MG63 (cell line): ENCODE measurements at places on chromosomes 12 and 14. TPM values are rescaled to one million over a fixed set of nuclear protein-coding genes. Genes with fewer than 3 reads are reported as not detected.

DNA sequence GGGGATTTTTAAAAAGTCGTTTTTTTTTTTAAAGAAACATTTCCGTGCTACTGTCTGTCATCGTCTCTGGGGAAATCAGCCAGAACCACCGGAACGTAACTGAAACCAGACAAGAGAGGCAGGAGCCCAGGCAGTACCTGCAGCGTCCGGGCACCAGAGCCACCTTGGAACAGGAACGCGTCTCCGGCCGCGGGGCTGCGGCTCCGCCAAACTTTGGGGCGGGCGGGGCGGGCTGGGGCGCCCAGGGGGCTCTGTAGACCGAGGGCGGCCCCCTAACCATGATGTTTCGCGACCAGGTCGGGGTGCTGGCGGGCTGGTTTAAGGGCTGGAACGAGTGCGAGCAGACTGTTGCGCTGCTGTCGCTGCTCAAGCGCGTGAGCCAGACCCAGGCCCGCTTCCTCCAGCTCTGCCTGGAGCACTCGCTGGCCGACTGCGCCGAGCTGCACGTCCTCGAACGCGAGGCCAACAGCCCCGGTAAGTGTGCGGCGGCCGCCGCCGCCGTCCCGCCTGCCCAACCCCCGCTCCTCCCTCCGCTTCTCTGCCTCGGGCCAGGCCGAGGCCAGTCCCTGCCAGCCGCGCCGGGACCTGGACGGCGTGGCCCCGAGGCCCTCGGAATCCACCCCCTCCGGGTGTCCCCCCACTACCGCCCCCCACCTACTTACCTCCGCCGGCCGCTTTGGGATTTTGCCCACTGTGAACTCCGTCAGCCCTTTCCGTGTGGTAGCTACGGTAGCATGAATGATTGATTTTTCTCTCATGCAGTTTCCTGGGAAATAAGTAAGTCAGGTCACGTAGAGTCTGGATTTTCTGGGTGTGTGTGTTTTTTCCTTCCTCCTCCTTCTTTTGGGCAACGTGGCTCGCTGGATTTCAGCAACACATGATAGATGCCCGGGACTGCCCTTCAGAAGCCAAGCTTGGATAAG, 972 bp downstream of the SAMD4A start:
- DNase-seq = peak; percentile 45

DNA sequence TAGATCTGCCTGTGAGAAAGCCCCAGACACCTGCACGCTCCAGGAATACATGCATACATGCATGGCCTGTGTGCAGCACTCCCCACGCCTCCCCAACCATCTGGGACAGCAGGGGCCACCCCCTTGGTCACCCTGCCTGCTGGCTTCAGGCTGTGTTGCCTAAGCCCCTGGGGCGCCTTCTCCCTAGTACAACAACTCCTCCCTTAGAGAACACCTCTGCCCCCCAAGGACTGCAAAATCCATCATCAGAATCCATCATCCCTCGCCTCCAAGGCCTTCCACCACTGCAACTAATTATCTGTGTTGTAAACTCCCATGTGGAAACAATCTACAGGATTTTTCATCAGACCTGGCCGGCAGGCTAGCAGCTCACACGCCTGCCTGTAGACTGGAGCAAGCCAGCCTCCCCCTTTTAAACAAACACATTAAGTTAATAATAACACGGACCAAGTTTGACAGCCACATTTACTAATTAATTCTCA, 36.8 kb downstream of the ZFP36L1 start:
- no peak for DNase-seq

DNA sequence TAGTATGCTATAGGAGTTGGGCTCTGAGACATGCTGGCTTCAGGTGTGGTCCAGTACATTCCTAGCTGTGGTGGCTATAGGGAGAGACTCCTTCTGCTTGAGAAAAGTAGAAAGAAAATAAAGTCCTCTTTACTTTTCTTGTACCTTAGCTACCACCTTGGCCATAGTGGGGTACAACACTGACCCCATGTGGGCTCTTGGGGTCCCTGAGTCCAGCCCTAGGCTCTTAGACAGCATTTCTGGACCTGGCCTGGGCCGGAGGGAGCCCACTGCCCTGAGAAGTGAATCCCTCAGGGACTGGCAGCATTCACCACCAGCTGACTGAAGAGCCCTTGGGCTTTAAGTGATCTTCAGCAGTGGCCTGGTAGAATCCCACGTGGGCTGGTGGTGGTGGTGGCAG, 143.1 kb downstream of the SYT10 start:
- DNase-seq = no peak

DNA sequence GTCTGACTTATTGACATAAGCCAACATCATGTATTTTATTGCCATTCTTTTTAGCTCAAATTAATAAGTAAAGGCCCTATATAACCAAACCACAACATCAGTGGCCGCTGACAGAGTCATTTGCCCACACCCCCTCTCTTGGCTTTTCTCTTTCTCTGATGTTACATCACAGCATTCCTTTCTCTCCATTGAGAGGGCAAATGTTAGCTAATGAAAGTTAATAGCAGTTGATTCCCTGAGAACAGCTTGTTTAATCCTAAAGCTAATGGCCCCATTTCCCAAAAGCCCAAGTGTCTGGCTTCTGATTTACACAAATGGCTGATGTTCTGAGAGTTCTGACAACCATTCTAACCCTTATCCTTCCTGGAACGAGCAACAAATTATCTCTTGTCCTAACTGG, 308.8 kb downstream of the SNAPC1 start:
- no peak for DNase-seq

Gene FUT8
- total RNA-seq = 19.8 and 22.1 TPM in 2 replicates

Gene CCDC60
- not detected in 2 replicates for total RNA-seq
